Fibroblast of skin of left quadriceps (primary cell): ENCODE measurements at places on chromosomes 5 and 9.

GRCh38 chr5:142981475-142981874, 211.3 kb downstream of the ARHGAP26 start:
- DNase-seq: no peak

DNA sequence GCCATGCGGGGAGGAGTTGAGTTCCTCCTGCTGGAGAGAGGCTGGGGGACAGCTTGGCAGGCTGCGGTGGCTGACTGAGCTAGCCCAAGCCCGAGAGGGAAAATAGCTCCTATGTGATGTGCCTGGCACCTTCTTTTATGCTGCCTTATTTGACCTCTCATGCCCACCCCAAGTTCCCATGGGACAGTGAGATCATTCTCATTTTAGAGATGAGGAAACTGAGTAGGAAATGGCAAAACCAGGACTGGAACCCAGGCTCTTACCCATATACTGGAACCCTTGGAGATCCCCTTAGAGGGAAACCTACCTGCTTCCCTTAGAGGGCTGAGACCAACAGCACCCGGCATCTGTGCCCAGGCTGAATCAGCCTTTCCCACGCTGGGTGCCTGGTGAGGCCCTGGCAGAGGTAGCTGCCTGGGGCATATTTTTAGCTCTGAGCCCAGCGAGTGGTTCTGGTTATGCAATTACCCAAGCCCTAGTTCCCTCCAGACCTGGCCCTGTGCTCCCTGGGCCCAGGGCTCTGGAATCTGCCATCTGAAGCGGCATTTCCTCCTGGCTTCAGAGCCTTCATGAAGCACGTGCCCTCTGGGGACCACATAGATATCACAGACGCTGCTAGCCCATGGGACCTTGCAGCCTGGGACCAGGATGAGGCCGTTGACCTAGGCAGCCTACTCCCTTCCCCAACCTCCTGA, 23.6 kb downstream of the COL27A1 start:
- no peak for DNase-seq

DNA sequence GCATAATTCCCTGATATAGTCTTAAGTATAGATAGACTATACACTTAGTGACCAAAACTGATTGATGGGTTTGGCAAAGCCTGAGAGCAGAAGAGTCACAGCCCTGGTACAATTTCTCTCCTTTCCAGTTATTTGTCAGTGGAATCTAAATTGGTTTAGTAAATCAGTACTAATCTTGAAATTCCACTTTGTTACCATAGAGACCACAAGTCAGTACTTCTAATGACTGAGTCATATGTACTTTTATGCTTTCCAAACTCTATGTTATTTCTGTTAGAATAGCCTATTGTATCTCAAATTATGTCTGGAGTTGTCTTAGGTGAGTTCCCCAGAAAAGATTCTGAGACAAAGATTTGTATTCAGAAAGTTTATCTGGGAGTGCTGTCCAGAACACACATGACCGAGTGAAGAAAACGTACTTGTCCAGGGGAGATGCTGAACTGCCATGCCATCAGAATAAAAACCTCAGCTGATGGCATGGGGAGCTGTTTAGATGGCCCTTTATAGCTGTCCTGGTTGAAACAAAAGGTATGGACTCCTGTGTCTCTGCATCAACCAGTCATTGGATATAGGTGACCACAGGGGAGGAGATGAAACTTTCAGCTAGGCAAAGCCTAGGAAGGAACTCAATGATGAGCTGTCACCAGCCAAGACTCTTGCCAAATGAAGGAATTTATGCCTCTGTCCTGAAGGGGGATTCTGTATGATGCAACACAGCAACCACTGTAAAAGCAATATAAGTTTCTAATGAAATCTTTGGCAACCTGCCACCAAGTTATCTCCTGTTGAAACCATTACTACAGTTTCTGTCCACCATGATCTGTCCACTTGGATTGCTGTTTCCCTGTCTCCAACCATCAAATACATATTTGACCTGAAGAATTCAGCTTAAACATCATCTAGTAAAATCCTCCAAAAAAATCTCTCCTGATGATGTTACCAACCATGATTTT, 18.0 kb upstream of the SMC2 start:
- DNase-seq: peak; percentile 77

GRCh38 chr9:134617836-134618162, 23.8 kb upstream of the COL5A1 start:
- DNase-seq: no peak

DNA sequence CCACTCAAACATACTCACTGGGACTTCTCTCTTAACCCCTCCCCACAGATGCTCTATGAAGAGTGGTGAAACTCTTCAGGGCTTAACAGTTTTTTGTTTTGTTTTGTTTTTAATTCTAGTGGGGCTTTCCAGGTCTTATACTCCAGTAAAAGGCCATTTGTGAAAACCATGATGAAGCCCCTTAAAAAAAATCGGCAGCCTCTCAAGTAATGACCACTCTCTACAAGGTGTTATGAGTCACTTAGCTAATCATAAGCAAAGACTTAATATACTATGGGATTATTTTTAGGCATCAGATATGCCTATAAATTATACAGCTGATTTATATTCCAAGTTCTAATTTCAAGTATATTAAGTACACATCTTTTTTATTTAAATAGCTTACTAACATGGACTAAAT, 607.9 kb downstream of the RAB3C start:
- no peak for DNase-seq

- DNase-seq: no peak
Observed at GRCh38 chr5:1897816-1898450, 15.2 kb upstream of the IRX4 start.

DNA sequence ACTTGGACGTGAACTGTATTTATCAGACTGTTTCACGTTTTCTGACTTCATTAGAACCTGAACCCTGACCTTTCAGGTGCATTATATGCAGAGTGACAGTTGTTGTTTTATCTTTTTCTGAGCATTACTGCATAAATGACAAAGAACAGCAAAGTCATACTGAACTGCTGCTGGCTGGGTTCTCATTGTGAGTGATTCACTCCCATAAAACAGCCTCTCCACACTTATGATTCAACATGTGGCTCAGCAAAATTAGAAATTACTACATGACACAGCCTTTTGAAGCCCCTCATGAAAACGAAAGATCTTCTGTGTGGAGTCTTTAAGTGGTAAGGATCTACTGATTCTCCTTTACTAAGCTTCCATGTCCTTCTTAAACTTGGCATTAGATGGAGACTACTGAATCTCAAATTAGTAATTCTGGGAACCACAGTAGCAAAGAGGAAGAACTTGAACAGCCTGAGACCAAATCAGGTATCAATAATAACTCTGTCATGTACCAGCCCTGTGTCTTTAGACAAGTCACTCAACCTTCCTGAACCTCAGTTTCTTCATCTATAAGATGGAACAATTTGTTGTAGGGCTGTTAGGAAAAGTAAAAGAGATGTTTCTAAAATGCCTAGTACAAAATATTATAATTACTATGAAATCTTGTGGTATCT, 172.3 kb upstream of the GNA14 start:
- peak; percentile 40 for DNase-seq

- DNase-seq: no peak
Observed at GRCh38 chr9:85949586-85950335, 8.8 kb downstream of the NAA35 start.

DNA sequence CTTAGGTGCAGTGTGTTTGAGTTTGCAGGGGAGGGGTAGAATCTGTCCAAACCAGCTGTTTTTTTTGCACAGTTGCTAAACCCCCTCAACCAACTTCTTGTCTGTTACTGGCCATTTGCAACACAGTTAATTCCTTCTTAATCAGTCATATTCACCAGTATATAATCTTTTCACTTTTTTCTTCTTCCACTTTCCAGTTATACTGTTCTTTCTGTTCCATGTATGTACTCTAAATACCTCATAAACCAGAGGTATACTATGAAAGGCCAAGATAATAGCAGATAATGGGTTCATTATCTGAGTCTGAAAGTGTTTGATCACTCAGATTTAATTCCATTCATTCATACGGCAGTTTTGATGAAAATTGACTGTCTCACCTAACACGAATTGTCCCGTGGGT, 11.1 kb downstream of the SMAD5 start:
- DNase-seq: no peak

DNA sequence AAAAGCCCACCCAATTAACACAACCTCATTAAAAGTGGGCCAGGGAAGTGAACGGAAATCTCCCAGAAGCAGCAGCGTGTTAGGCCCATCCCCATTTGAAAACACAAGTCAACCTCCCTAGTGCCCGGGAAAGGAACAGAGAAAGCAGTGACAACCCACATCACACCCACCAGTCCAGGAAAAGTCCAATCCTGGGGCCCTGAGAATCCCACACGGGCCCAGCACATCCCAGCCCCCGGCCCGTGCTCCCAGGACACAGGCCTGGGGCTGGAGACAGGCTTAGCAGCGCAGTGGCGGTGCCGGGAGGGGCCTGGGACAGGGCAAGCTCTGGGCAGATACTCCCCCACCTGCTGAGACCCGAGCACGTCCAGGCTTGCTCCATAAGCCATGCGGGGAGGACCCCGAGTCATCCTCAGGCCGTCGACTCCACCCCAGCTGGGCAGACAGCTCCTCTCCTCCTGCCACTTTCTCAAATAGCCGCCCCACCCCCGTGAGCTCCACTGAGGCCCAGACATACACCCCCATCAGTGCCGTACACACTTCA, 101.0 kb downstream of the KCNT1 start:
- no peak for DNase-seq
